ENCODE measurements at places on chromosomes 6 and 20. TPM values are rescaled to one million over a fixed set of nuclear protein-coding genes. Genes with fewer than 3 reads are reported as not detected.

The SLC29A1 gene
- 4.7 TPM for total RNA-seq

The KHDC1L gene
- total RNA-seq: not detected

The FNDC11 gene
- 0.95 TPM for total RNA-seq

The MMP24 gene
- total RNA-seq: 0.47 TPM

The ULBP1 gene
- not detected for total RNA-seq

The MAFB gene
- 0.32 TPM for total RNA-seq

The TRIM31 gene
- total RNA-seq: not detected

The PERP gene
- 29.8 TPM for total RNA-seq

The MYT1 gene
- total RNA-seq: not detected

The TRIM15 gene
- not detected for total RNA-seq

The ABHD16B gene
- total RNA-seq: not detected

The THBS2 gene
- 213 TPM for total RNA-seq

The BPIFB2 gene
- total RNA-seq: not detected

The VIP gene
- not detected for total RNA-seq

The DEFB118 gene
- not detected for total RNA-seq

The CST4 gene
- total RNA-seq: not detected

The TFAP2A gene
- total RNA-seq: not detected

The MPC1 gene
- total RNA-seq: 32.9 TPM

The LRP11 gene
- total RNA-seq: 62.1 TPM

The ATP9A gene
- total RNA-seq: 64.9 TPM

The ZNF337 gene
- total RNA-seq: 16.4 TPM

The OPN5 gene
- under 0.01 TPM for total RNA-seq

The RNASET2 gene
- total RNA-seq: 21.9 TPM

The ALDH8A1 gene
- total RNA-seq: 0.09 TPM

The F13A1 gene
- total RNA-seq: not detected

The OPRM1 gene
- under 0.01 TPM for total RNA-seq
